ENCODE measurements at places on chromosomes 2 and 18. TPM values are rescaled to one million over a fixed set of nuclear protein-coding genes. Genes with fewer than 3 reads are reported as not detected.
A peak's percentile ranks its signal among the peaks of the same experiment; 100 is the strongest.

- DNase-seq: no peak
Observed at GRCh38 chr2:231415029-231415428, 19.5 kb downstream of the B3GNT7 start.

DNA sequence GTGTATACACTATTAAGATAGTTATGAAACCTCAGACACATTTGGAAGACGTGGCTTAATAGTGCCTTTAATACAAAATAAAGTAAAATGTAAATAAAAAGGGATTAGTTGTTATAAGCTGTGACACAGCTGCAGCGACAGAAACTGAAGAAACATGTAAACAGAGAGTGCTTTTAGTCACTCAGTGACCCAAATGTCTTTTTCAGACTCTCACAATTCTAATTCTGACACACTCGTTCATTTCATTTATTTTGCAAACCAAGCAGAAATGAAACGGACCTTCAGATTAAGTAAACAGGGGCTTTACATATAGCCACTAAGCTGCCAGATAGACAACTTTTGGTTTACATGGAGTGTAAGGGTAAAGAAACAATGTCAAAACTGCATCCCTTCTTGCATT lies 181.0 kb upstream of the ETAA1 start:
- no peak for DNase-seq

The IL1RL2 gene
- total RNA-seq: not detected

The SERPINB7 gene
- not detected for total RNA-seq

DNA sequence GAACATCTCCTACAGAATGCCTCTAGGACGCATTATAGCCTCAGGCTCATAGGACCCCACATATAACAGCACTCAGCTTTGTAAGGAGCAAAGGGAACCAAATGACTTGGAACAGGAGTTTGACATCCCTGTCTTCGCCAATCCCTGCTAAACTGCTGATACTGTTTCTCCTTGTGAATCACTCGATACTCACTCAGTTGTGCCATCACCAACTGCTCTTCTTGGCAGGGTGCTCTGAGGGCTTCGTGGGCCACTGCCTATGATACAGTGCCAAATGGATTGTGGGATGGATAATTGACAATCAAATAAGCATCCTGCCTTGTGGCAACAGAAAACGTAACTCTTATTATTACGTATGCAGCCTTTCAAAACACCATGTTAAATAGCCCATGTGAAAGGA lies 396.3 kb downstream of the RIT2 start:
- no peak for DNase-seq

GRCh38 chr2:118643294-118643693 lies 204.2 kb downstream of the EN1 start:
- DNase-seq: no peak

GRCh38 chr2:201358684-201359083 lies 1.5 kb upstream of the FLACC1 start:
- DNase-seq: no peak

DNA sequence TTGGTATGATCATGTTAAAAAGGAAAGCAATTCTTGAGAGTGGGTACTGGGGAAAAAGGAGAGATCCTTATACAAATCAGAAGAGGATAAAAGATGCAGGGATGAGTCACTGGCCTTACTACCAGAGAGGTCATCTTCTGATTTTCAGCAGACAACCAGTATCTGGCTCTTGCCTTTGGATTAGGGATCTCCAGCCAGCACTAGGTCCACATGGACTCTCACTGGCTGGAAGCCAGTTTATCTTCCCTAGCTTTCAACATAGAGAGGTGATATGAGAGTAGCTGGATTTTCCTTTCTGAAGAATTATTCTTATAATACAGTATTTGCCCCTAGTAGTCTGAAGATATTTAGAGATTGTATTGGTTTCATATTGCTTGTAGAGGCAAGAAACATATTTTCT lies 30.2 kb downstream of the CERKL start:
- DNase-seq: no peak

DNA sequence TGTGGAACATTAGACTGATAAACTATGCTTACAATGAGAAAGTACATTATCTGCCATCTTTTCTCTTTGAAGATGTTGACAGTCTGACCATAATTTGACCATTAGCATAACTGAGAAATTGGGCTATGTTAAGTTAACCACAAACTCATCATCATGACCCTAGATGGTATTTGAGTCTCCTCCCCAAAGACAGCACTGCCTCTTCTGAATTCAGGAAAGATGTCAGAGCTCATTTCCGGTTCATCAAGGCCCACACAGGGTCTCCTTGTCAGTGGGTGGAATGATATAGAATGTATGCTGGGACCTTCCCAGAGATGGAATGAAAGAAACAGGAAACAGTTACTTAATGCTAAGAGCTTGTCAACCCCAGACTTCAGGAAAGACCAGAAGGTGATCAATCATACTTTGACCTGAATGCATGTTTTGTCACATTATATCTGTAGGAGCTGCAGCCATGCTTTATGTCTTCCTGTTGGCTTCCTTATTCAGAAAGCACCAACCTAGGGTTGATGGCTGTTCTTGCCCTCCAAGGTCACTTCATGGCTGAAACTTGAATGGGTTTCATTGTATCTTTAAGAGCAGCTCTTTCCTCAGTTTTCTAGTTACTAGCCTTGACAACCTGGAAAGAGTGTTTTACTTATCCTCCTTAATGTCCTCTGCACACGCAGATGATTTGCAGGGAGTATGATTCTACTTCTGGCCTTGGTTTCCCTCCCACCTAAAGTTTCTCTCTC lies 99.1 kb upstream of the NEUROD1 start:
- DNase-seq: no peak

DNA sequence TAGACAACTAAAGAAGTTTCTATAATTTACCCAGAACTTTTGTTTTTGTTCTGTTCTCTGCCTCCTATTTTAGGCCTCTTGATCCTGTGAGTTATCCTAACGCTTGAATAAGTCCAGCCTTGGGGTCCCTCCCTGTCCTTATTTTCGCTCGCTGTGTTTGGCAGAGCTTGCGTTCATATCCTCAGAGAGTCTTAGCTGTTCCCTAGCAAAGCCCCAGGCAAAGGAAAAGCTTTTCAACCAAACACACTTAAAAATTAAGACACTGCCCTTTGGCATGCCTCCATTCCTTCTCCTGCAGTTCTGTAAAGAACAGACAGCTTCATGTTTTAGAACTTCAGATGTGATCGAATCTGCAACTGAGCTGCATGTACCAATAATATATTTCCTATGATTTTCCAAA lies 517.2 kb downstream of the SUCLG1 start:
- no peak for DNase-seq

- DNase-seq: no peak
Observed at GRCh38 chr2:224263571-224264043, 138.3 kb downstream of the FAM124B start.

GRCh38 chr2:224398289-224398688 lies 3.6 kb downstream of the FAM124B start:
- DNase-seq: no peak

GRCh38 chr2:37890893-37891495 lies 34.1 kb upstream of the RMDN2 start:
- peak; percentile 46 for DNase-seq

GRCh38 chr2:110219496-110220189 lies 7.3 kb upstream of the MTLN start:
- DNase-seq: no peak

The EVX2 gene
- total RNA-seq: not detected

The POTEC gene
- total RNA-seq: not detected

GRCh38 chr18:8052237-8052701 lies 485.2 kb downstream of the PTPRM start:
- no peak for DNase-seq

GRCh38 chr2:203732092-203732952 lies 25.9 kb downstream of the CD28 start:
- DNase-seq: no peak

DNA sequence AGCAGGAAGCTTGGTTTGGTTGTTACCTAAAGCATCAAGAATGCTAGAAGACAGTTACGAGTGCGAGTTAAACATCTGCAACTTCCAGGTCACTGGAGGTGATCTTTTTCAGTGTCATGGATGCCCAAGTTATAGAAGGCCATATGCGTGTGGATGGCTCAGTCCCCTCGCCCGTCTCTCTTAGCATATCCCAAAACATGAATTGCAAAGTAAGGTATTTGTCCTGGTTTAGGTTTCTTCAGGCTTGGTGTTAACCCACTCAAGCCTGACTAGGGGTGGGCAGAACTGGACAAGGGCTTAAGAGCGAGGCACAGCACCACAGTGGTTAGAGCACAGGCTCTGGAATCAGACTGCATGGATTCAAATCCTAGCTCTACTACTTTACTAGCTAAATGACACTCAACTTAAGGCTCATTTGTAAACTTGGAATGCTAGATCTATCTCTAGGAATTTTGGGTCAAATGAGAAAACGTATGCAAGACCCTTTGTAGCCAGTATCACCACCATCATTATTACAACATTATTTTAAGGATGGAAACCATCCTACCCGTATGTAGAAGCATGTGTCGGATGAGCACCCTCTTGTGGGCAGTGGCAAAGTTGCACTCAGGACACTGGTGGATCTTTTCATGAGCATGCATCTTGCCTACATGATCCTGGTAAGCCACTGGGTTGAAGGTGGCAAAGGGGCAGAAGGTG lies 11.2 kb downstream of the ZNF142 start:
- DNase-seq: peak; percentile 36

The CABLES1 gene
- 34.6 TPM for total RNA-seq

- no peak for DNase-seq
Observed at GRCh38 chr2:215573496-215573895, 137.6 kb upstream of the FN1 start.

GRCh38 chr2:55045780-55046179 lies 4.5 kb downstream of the RTN4 start:
- DNase-seq: no peak

DNA sequence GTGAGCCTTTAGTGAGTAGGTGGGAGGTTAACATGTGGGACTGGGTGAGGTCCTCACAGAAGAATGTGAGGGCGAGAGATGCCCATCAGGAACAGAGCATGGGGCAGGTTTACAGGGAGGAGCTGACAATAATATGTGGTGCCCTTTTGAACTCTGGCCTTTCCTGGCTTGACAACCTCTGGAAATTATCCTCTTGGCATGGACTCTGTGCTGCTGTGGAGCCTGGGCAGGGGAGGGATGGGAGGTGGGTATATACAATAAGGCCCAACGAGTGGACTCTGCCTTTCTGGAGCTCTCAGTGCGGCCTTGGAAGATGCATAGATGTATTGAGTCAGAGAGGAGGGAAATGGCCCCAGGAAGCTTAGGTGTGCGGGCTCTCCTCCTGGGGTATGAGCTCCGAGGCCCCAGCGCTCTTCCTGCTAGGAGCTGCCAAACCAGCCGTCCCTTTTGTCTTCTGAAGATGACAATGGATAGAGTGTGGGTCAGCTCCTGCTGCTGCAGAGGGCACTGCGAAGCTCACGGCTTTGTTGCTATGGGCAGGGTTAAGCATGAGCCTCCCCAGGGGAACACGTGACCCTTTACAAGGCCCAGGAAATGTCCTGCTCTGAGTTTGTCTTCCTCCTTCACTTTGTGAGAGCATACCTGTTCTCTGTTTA lies 8.7 kb upstream of the PSD4 start:
- no peak for DNase-seq

Data from activated B cell treated with CpG ODN at 0.5 μM for 24 hours (primary cell).